ENCODE measurements at places on chromosomes 3 and 15. TPM values are rescaled to one million over a fixed set of nuclear protein-coding genes. Genes with fewer than 3 reads are reported as not detected.
A peak's percentile ranks its signal among the peaks of the same experiment; 100 is the strongest.

CNTN4 gene
- 13.4 TPM for total RNA-seq

ACTC1 gene
- 25.0 TPM for total RNA-seq

ZPLD1 gene
- total RNA-seq, result 1.2 TPM

PAQR5 gene
- total RNA-seq, result 51.3 TPM

FOXB1 gene
- total RNA-seq, result not detected

KBTBD13 gene
- total RNA-seq, result 0.06 TPM

ATP8B4 gene
- 12.5 TPM for total RNA-seq

GPR27 gene
- total RNA-seq, result 17.9 TPM

WDR72 gene
- total RNA-seq, result 55.7 TPM

CAMKV gene
- 0.16 TPM for total RNA-seq

OR4F15 gene
- 0.13 TPM for total RNA-seq

PIGZ gene
- 3.5 TPM for total RNA-seq

SIAH2 gene
- 24.6 TPM for total RNA-seq

GNB5 gene
- total RNA-seq, result 43.6 TPM

DNAH12 gene
- 0.38 TPM for total RNA-seq

PARL gene
- total RNA-seq, result 70.2 TPM

PROK2 gene
- 0.25 TPM for total RNA-seq

CFAP91 gene
- 14.1 TPM for total RNA-seq

- DNase-seq, result no peak
- peak overlapping the region; percentile 58 for H3K27ac ChIP-seq
- no peaks in the 10 kb centered on the region for H3K27me3 ChIP-seq
Observed at GRCh38 chr3:152331018-152331541, 62.4 kb downstream of the MBNL1 start.

DNA sequence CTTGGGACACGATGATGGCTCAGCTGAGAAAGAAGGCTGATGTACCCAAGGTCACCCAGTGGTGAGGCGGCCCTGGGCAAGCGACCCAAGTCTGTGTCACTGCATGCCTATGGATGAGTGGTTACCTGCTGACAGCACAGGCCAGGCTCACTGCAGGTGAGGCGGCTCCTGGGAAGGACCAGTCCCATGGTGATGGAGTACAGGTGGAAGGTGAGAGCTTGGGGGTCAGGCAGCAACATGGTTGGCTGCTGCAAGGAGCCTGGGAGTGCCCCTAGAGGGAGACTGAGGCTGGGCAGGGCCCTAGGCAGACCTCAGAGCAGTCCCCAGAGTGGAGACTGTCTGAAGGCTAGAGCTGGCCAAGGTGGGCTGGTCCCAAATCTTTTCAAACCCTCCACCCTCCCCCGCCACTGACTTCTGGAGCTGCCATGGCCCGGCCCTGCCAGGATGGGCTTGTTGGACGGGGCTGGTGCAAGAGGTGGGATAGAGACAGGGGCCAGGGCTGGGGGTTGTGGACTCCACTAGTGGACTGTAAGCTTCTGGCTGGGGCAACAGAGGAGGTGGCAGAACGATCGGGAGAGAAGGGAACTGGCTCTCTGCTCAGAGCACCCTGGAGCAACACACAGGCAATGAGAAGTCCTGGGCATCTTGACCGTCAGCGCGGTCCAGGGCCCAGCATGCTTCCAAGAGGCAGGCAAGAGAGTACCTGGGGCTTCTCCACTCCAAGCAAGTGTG, 72.5 kb upstream of the SLC6A11 start:
- no peak overlapping the region for H3K4me3 ChIP-seq
- no peaks in the 10 kb centered on the region for H3K27me3 ChIP-seq
- DNase-seq, result no peak
- H3K36me3 ChIP-seq, result no peaks in the 10 kb centered on the region
- H3K27ac ChIP-seq, result no peak overlapping the region

GRCh38 chr15:41511331-41511898, 2.2 kb downstream of the LTK start:
- no peak overlapping the region for H3K27ac ChIP-seq
- peaks cover 16% of the 10 kb centered on the region for H3K27me3 ChIP-seq
- no peak overlapping the region for H3K4me3 ChIP-seq

- H3K36me3 ChIP-seq, result no peaks in the 10 kb centered on the region
- H3K4me3 ChIP-seq, result no peak overlapping the region
- no peak overlapping the region for H3K27ac ChIP-seq
Observed at GRCh38 chr3:172746475-172746874, 4.1 kb upstream of the ECT2 start.

DNA sequence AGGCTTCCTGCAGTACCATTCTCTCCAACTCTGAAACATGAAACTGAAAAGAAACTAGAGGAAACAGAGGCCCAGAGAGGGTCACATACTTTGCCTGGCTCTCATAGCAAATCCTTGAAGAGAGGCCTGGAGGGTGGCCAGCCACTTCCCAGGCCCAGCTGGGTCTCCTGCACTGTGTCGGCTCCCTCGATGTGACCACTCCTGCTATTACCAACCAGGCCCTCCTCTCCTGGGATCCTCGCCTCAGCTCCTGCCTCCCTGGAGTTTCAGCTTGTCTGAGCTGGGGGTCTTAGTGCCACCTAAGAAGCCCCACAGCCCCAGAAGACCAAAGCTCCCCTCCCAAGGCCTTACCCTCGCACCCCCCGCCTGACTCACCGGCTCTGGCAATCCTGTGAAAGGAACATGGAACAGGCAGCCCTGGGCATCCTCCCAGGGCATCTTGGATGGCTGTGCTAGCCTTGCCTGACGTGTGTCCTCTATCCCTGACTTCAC, 4.6 kb downstream of the LOXL1 start:
- no peak overlapping the region for H3K4me3 ChIP-seq
- no peak overlapping the region for H3K27ac ChIP-seq
- DNase-seq, result no peak
- H3K36me3 ChIP-seq, result no peaks in the 10 kb centered on the region

DNA sequence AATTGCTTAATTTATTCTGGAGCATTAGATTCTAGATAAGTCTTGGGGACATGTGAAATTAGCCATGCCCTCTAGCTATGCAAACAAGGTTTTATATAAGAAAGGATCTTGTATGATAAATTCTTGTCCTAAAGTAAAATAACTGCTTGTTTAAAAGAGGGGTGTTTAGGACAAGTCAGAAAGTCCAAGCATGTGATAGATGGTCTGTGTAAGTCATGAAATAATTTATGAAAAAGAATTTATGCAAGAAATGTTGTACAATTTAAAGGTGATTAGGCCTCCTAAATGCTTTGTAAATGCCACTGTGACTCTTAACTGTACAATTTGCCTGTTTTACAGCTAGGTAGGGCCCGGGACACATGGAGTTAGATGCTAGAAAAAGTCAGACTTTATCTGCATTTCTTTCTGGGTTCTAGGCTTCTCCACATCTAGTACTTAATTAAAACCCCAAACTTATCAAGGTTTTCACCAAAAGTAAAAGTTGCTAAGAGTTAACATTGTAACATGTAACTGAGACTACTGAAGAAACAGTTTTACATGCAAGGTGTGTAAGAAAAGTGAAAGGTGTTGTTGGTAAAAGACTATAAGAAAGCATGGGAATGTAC, 13.2 kb downstream of the LINS1 start:
- peak; percentile 19 for DNase-seq
- no peak overlapping the region for H3K27ac ChIP-seq
- no peaks in the 10 kb centered on the region for H3K36me3 ChIP-seq
- no peak overlapping the region for H3K4me3 ChIP-seq

- H3K4me1 ChIP-seq, result no peaks in the 10 kb centered on the region
- H3K27me3 ChIP-seq, result no peaks in the 10 kb centered on the region
- H3K36me3 ChIP-seq, result no peaks in the 10 kb centered on the region
Observed at GRCh38 chr3:122563717-122564025, 429 bp downstream of the PARP9 start.

GRCh38 chr15:33135355-33135781, 59.1 kb downstream of the FMN1 start:
- DNase-seq, result no peak
- H3K27me3 ChIP-seq, result no peaks in the 10 kb centered on the region
- H3K27ac ChIP-seq, result no peak overlapping the region

- DNase-seq, result no peak
- no peaks in the 10 kb centered on the region for H3K27me3 ChIP-seq
- H3K36me3 ChIP-seq, result no peaks in the 10 kb centered on the region
Observed at GRCh38 chr15:92878593-92879053, 21.5 kb upstream of the CHD2 start.

DNA sequence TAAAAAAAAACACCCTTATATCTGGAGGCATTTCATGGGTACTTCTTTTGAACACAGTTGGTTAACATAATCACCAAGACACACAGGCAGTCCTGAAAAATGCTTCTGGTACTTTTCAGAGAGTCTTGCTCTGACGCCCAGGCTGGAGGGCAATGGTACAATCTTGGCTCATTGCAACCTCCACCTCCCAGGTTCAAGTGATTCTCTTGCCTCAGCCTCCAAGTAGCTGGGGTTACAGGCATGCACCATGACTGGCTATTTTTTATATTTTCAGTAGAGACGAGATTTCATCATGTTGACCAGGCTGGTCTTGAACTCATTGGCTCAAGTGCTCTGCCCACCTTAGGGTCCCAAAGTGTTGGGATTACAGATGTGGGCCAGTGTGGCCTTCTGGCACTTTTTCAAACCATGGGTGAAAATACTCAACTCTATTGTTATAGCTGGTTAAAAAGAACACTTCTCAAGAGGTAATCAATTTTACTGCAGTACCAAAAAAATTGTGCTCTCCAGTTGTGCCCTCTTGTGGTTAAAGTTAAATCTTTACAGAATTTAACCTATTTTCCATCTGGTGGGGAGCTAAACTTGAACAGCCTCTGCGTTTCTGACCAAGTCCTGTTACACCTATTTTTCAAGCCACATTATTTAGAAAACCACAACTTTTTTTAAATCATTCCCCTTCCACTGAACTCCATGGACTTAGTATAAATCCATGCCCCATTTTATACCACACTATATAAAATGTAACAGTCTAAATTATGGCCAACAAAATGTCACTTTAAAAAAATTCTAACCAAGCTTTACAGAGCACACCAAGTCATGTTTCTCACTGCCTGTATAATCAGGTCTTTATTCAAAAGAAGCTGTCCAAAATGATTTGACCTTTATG, 1.2 kb upstream of the SNAPC5 start:
- peak; percentile 54 for DNase-seq
- H3K27ac ChIP-seq, result no peak overlapping the region
- no peak overlapping the region for H3K4me3 ChIP-seq
- peaks cover 17% of the 10 kb centered on the region for H3K4me1 ChIP-seq
- H3K36me3 ChIP-seq, result peaks cover 31% of the 10 kb centered on the region

DNA sequence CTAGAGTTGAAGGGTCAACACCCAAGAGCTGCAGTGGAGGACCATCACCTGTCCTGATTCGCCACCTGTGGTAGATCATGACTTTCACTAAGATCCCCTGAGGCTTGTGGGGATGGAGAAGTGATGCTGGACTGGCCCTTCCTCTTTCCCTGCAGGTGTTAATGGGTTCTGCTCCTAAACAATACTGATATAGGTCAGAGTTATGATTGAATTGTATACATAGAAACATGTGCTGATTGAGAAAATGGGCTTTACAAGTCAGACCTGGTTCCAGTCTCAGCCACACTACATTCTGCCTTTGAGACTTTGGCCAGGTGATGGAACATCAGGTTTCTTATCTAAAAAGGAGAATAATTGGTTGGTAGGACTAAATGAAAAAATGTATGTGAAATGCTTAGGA, 418.9 kb upstream of the TPRG1 start:
- H3K27ac ChIP-seq, result no peak overlapping the region
- no peaks in the 10 kb centered on the region for H3K27me3 ChIP-seq
- no peak for DNase-seq
- no peaks in the 10 kb centered on the region for H3K36me3 ChIP-seq

- H3K36me3 ChIP-seq, result no peaks in the 10 kb centered on the region
- H3K4me1 ChIP-seq, result peaks cover 5% of the 10 kb centered on the region
- no peaks in the 10 kb centered on the region for H3K27me3 ChIP-seq
Observed at GRCh38 chr3:107846279-107846852, 244.5 kb downstream of the CD47 start.

GRCh38 chr15:42608110-42608531, 32.7 kb downstream of the STARD9 start:
- DNase-seq, result no peak
- no peaks in the 10 kb centered on the region for H3K27me3 ChIP-seq
- H3K4me3 ChIP-seq, result no peak overlapping the region
- H3K36me3 ChIP-seq, result no peaks in the 10 kb centered on the region
- H3K27ac ChIP-seq, result no peak overlapping the region

- H3K27ac ChIP-seq, result no peak overlapping the region
- no peaks in the 10 kb centered on the region for H3K36me3 ChIP-seq
- DNase-seq, result peak; percentile 93
- no peak overlapping the region for H3K4me3 ChIP-seq
Observed at GRCh38 chr3:58617338-58617761, 40.2 kb upstream of the FAM107A start.

DNA sequence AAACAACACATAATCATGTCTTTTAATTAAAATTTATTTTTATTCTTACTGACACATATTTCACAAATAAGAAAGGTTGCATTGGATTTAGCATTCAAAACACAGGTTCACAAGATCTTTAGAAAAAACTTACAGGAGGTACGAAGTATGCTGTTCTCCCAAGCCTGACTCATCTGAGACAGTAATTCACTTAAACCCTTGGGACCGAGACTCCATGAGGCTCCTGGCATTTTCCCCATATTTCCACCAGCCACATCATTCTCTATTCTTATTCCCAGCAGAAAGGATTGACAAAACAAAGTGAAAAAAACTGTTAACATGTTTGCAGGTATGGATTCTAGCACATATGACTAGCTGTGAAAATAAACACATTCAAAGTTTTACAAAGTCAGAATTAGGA, 52.6 kb downstream of the CNTN3 start:
- H3K27ac ChIP-seq, result no peak overlapping the region
- no peaks in the 10 kb centered on the region for H3K27me3 ChIP-seq
- no peaks in the 10 kb centered on the region for H3K36me3 ChIP-seq
- H3K4me3 ChIP-seq, result no peak overlapping the region
- H3K4me1 ChIP-seq, result no peaks in the 10 kb centered on the region

DNA sequence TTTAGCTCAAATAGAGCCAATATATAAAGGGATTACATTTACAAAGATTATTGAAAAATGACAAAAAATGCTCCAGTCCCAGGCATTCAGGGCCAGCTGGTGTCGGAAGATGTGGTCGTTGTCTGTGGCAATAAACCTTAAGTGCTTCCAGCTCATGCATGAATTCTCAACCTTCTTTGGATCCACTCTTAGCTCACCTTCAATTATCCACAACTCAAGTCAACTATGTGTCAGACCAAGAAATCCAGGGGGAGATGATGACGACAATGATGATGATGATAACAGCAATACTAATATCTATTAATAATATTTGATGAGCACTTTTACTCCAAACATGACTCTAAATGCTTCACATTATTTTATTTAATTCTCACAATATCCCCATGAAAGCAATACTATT, 53.6 kb upstream of the PXYLP1 start:
- H3K27ac ChIP-seq, result no peak overlapping the region
- no peak for DNase-seq
- no peaks in the 10 kb centered on the region for H3K36me3 ChIP-seq
- H3K4me3 ChIP-seq, result no peak overlapping the region
- H3K4me1 ChIP-seq, result no peaks in the 10 kb centered on the region

- peaks cover 4% of the 10 kb centered on the region for H3K4me1 ChIP-seq
- H3K36me3 ChIP-seq, result no peaks in the 10 kb centered on the region
- no peak overlapping the region for H3K27ac ChIP-seq
- H3K27me3 ChIP-seq, result no peaks in the 10 kb centered on the region
Observed at GRCh38 chr15:57567891-57568290, 23.8 kb upstream of the MYZAP start.

GRCh38 chr15:100790786-100791265, 88.8 kb upstream of the ALDH1A3 start:
- no peak overlapping the region for H3K4me3 ChIP-seq
- H3K4me1 ChIP-seq, result no peaks in the 10 kb centered on the region
- no peak for DNase-seq
- no peak overlapping the region for H3K27ac ChIP-seq

- no peak overlapping the region for H3K27ac ChIP-seq
- no peak overlapping the region for H3K4me3 ChIP-seq
- H3K36me3 ChIP-seq, result no peaks in the 10 kb centered on the region
- no peaks in the 10 kb centered on the region for H3K27me3 ChIP-seq
Observed at GRCh38 chr15:95839367-95839782, 491.1 kb upstream of the NR2F2 start.
